M059J (cell line): ENCODE measurements at places on chromosomes 2 and 18.
A peak's percentile ranks its signal among the peaks of the same experiment; 100 is the strongest.

DNA sequence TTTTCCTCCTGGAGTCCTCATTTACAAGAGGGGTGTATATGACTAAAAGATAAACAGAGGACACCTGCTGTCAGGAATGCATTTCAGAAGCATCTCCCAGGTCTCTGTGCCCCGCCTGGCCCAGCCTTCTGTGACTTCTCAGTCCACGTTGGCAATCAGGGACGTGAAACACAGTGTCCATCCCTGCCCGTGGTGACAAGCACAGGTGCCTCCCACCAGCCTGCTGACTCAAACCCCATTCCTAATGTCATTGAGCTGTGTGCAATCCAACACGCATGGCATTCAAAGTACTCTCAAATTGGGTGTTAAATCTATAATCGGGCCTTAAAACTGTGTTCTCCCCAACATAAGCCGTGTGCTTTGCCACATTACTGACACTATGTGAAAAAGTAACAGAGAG, 343.2 kb downstream of the EIPR1 start:
- DNase-seq = no peak

GRCh38 chr2:86413296-86414094, 27.7 kb upstream of the KDM3A start:
- DNase-seq = no peak

GRCh38 chr2:233476063-233476410, 90.5 kb downstream of the USP40 start:
- DNase-seq = no peak

GRCh38 chr2:84526562-84526961, 10.3 kb downstream of the DNAH6 start:
- DNase-seq = no peak

DNA sequence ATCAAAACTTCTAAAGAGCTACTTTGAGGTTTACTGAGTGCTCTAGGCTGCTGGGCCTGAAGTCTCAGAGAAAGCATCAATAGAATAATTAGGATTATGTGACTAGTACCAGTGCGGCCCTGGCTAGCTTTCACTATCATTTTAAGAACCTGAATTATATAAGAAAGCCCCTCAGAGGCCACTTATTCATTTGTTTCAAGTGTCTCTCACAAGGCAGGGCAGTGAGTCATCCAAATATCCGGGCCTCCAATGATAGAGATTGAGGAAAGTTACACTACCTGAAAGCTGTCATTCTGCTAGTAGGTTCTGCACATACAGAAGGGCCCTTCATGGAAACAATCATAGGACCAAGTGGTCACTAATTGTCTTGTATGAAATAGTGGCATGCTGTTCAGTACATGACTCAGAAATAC, 193.1 kb downstream of the L3MBTL4 start:
- DNase-seq = peak; percentile 1

DNA sequence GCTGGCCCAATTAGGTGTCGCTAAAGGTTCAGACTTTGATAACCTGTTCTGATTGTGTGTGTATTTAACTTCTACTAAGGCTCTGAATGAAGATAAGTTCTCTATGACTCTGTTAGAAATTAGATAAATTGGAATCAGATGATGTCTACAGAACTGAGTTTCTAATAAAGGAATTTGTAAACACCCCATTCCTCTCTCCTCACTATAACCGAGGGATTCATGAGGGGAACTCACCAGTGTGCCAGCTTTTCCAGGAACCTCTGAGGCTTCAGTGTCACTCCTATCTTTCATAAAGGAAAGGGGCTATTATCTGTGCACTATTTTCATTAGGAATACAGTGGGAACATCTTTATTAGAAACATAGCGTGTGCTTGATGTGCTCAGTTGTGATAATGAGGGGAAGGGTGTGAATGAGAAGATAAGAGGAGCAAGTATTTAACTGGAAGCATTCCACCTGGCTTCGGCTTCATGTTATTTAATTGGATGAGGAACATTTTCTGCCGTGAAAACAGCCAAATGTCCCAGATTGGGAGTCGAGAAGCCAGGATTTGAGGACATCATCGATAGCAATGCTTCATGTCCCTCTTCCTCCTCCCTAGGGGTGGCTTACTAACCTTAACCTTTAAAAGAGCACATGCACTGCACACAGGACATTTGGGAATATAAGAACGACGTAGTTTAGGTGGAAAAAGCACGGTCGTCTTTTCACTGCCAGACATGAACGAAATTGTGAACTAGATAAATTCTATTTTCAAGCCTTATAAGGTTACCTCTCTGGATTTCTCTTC, 84.8 kb upstream of the TCF4 start:
- DNase-seq = no peak

GRCh38 chr2:62706721-62707521, 1.4 kb downstream of the EHBP1 start:
- no peak for DNase-seq

GRCh38 chr2:177262958-177263450, 1.5 kb downstream of the NFE2L2 start:
- DNase-seq = no peak

DNA sequence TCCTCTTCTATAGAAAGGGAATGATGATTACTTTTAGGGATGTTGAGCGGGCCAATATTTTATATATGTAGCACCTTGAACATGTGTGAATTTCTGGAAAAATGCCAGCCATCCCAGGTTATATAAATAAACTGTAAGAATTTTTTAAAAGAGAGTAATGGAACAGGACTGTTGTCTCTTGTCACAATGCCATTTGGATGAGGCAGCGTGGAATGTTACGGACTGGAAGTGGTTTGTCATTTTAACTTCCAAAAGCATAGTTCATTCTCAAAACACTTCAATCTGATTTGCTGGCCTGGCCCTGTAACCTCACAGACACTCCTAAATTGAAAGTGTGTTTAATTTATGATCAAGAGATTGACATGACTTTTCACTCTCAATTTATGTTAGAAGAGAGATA, 70.8 kb downstream of the TPGS2 start:
- DNase-seq = peak; percentile 40

GRCh38 chr18:37385846-37386778, 179.5 kb downstream of the CELF4 start:
- DNase-seq = peak; percentile 35

DNA sequence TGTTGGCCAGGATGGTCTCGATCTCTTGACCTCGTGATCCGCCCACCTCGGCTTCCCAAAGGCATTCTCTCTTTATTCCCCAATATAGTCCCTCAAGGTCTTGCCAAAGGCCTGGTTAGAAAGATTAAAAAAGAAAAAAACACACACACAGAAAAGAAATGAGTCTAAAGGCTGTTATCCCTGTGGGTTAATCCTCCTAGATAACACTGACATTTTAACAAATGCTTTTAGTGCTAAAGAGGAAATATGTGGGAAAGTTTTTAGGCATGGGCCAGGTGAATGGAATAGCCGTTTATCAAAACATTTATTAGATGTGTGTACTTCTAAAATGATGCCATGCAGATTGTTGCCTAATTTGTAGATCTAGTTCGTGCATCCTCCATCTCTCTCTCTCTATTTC, 261.6 kb upstream of the FN1 start:
- DNase-seq = no peak

DNA sequence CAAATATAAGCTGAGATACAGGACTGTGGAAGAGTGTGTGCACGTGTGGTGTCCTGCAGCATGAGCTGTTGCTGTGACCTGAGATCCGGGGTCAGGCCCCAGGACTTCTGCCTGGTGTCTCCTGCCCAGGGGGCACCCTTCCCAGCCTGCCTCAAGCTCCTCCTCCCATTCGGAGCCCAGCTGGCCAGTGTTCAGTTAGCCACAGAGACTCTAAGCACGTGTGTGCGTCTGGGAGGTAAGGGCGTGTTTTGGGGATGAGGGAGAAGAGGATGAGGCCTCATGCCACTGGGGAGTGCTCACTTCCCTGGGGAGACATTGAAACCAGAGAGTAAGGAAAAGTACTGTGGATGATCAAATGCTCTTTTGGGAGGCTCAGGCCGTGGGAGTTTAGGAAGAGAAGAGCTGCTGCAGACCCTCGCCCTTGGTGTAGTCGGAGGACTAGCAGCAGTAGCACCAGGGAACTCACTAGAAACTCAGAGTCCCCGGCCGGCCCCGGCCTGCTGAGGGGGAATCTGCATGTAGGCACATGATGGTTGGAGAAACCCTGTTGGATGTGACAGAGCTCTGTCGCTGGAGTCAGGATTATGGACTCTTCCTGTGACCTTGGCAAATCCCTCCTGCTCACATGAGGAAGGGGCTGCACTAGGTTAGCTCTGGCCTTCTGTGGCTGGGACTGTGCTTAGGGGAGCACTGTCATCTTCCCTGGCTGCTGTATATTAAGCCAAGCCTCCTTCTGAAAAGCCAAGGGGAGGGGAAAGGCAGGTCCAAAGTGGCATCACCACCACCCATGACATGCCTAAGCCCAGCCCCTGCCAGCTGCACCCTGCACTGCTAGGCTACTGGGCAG, 231.1 kb downstream of the DYSF start:
- DNase-seq = no peak

DNA sequence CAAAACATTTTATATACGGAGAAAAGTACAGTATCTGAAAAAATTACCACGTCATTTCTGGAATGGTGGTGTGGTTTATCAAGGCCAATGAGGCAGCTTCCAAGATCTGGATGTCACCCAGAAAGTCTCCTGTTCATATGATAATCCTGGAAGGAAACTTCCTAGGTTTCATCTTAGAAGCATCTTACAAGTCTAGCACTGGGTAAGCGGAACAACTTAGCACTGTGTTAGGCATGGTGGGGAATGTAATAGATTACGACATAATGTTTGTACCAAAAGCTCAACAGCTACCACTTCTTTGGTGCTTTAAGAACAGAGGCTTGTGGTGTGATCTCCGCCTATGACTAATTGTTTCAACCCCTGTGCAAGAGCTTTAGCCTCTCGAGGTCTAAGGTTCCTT, 63.1 kb upstream of the LYPD1 start:
- no peak for DNase-seq

- DNase-seq = no peak
Measured at GRCh38 chr2:178211943-178212342, 17.6 kb downstream of the OSBPL6 start.

DNA sequence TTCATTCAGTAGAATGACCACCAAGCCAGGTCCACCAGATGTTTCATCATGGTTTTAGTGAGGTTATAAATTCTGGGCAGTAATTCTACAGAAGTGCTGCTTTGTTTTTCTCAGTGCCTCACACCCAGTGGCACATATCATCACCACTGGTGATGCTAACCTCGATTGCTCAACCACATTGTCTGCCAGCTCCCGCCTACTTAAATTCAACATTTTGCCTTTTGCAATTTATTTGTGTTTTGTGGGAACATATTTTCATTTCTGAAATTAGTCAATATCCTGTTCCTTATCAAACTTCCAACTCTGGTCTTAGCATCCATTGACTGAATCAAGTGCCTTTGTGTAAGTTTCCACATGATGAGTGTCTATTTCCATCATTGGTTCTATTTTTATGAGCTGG, 62.3 kb upstream of the TMEM178A start:
- no peak for DNase-seq

DNA sequence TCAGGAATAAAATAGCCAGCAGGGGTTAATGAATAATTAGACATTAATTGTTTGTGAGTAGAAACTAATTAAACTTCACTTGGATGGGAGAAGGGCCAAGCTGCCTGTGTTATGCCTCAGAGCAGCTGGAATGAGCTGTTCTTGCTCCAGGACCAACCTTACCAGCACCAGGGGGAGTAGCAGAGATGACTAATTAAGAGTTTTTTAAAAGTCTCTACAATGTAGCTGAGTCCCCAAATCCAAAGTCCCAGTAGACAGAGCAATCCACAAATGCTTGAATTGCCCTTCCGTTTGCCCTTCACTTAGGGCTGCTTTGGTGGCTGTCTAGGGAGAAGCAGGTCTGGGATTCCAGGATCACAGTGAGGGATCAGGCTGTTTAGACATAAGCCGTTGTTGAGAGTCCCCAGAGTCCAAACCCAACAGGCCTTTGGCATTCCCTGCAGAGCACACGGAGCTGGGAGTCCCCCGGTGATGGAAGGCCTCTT, 59.4 kb downstream of the RHOB start:
- peak; percentile 73 for DNase-seq

DNA sequence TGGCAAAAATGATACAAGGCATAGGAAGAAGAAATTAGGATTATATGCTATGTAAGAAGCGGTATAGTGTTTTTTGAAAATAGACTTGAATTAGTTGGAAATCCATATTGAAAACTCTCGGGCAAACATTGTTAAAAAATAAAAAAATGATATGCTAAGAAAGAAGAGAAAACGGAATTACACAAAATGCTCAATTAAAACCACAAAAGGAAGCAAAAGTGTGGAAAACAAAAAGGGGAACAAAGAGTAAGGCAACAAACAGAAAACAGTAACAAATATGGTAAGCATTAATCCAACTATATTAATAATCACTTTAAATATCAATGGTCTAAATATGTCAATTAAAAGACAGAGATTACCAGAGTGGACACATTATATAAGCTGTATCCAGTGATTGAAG, 58.4 kb downstream of the TXNL1 start:
- DNase-seq = no peak

DNA sequence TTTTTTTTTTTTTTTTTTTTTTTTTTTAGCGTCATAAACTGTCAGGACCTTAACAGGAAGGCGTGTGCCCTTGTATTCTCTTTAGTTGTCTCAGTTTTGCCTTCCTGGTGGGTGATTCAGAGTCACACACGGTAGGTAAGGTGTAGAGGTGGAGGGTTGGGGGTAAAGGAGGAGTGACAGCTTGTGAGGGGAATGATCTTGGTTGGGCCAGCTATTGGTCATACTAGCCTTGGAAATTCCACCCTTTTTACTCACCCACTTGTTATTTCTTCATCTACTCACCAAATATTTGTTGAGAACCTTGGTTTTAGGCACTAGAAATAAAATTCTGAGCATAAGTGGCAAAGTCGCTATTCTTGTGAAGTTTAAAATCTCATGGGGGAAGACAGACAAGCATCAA, 22.2 kb downstream of the SMIM21 start:
- DNase-seq = peak; percentile 32

GRCh38 chr2:29806461-29806860, 114.9 kb downstream of the ALK start:
- DNase-seq = no peak

DNA sequence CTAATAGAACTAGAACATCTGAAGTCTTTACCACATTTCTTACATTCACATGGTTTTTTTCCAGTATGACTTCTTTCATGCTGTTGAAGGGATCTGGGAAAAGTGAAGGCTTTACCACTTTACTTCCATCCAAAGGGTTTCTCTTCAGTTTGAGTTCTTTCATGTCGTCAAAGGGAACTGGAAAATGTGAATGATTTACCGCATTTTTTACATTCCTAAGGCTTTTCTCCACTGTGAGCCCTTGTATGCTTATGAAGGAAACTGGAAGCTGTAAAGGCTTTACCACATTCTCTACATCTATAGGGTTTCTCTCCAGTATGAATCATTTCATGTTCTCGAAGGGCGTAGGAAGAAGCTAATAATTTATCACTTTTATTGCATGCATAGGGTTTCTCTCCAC, 46.7 kb downstream of the NBEAL1 start:
- DNase-seq = peak; percentile 10
